Endothelial cell (in vitro differentiated cells): ENCODE measurements at places on chromosomes 11 and 22.

DNA sequence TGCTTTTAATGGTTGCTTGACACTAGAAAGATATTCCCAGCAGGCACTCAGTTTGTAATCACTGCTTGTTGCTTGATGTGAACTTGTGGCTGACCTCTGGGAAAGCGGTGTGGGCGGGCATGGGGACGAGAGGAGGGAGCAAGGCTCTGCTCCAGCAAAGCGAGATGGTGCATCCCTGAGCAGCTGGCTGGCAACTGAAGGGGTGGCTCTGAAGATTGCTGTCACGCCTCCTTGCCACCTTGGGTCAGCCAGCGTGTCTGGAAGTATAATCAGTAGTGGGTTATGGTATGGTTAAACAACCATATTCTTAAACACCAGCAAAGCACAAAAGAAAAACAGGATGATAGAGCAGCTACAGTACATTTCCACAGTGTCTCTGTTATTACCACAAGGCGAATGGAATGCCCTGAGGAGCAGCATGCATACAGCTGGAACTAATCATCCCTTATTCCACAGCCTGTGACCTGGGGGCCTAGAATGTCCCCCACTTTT, 124.5 kb downstream of the TRIM44 start:
- DNase-seq, result no peak
- no peak overlapping the region for H3K27ac ChIP-seq
- H3K4me1 ChIP-seq, result peaks cover 27% of the 10 kb centered on the region
- H3K36me3 ChIP-seq, result peaks cover 1% of the 10 kb centered on the region

- DNase-seq, result no peak
- H3K27ac ChIP-seq, result no peak overlapping the region
- peaks cover 11% of the 10 kb centered on the region for H3K27me3 ChIP-seq
- peaks cover 2% of the 10 kb centered on the region for H3K4me1 ChIP-seq
Measured at GRCh38 chr22:17576470-17576869, 13.2 kb downstream of the SLC25A18 start.

GRCh38 chr11:78801161-78801884, 226.7 kb upstream of the NARS2 start:
- peaks cover 4% of the 10 kb centered on the region for H3K27me3 ChIP-seq
- no peak overlapping the region for H3K4me3 ChIP-seq
- H3K36me3 ChIP-seq, result no peaks in the 10 kb centered on the region

- H3K36me3 ChIP-seq, result no peaks in the 10 kb centered on the region
- no peak for DNase-seq
- H3K27me3 ChIP-seq, result peaks cover 4% of the 10 kb centered on the region
- H3K4me3 ChIP-seq, result no peak overlapping the region
Measured at GRCh38 chr11:33880979-33881378, 10.9 kb downstream of the LMO2 start.

DNA sequence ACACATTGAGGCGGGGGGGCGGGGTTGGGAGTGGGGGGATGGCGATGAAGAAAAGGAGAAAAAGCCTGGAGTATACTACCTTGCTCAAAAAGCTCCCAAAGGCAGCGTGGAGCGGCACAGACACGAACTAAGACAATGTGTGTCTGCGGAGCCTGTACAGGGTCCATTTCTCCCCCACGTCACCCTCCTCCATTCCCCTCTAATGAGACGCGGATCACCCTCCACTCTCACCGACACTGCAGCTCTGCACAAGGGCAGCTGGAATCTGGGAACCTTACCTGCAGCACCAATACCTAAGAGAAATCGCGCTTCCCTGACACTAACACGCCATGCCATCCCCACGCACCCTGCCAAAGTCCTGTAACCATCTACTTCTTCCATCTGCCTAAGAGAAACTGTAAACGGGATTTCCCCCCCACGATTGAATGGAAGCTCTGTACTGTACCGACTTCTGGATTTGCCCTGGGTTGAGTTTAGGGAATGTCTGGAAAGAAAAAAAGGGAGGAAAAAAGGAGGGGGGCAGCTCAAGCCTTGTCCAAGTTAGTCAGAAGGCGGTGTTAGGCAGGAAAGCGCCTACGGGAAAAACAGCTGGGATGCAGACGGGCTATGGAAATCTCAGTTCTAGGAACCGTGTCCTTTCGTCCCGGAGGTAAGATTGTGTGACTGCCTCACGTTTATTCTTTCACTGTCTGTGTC, 125.7 kb upstream of the C11orf58 start:
- peaks cover 35% of the 10 kb centered on the region for H3K4me1 ChIP-seq
- H3K4me3 ChIP-seq, result peak overlapping the region; percentile 89
- no peak overlapping the region for H3K27ac ChIP-seq
- peaks cover 15% of the 10 kb centered on the region for H3K27me3 ChIP-seq
- DNase-seq, result peak; percentile 20

DNA sequence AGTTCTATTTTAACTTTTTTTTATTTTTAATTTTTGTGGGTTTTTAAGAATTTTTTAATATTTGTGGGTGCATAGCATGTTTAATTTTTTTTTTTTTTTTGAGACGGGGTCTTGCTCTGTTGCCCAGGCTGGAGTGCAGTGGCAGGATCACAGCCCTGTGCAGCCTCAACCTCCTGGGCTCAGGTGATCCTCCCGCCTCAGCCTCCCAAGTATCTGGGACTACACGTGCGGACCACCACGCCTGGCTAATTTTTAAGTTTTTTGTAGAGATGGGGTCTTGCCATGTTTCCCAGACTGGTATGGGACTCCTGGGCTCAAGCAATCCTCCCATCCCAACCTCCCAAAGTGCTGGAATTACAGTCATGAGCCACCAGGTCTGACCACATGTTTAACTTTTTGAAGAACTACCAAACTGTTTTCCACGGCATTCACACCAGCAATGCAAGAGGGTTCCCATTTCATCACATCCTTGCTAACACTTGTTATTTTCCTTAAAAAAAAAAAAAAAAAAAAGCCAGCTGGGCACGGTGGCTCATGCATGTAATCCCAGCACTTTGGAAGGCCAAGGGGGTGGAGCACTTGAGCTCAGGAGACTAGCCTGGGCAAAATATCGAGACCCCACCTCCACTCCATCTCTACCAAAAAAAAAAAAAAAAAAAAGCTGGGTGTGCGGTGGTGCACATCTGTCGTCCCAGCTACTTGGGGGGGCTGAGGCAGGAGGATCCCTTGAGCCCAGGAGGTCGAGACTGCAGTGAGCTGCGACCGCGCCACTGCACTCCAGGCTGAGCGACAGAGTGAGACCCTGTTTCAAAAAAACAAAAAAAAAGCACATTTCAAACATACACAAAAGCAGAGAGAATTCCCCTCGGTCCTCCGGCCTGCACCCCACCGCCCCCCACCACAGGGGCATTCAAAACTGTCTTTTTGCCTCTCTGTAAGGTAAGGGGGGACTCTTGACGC, 16.7 kb upstream of the TXNRD2 start:
- H3K36me3 ChIP-seq, result no peaks in the 10 kb centered on the region
- H3K4me3 ChIP-seq, result peak overlapping the region; percentile 63
- DNase-seq, result no peak
- no peaks in the 10 kb centered on the region for H3K27me3 ChIP-seq

DNA sequence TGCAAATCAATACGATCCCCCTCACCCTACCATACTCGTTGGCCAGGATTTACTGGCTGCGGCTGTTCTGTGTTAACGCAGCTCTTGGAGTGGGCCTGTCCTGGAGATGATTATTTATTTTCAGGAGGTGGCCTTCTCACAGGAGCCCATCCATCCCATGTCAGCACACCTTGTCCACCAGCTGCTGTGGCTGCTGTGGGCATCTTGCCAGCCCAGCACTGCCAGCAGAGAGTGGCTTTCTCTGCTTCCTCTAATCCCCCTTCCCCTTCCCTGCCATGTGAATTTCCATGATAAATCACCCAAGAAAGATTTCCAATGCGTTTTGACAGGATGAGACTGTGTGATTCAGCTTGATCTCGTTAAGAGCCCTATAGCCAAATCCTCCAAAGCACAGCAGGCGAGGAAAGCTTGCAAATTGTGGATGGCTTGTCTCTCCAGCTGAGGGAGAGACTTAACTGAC, 309.1 kb upstream of the C11orf87 start:
- H3K27me3 ChIP-seq, result peaks cover 2% of the 10 kb centered on the region
- H3K36me3 ChIP-seq, result no peaks in the 10 kb centered on the region
- H3K4me1 ChIP-seq, result peaks cover 4% of the 10 kb centered on the region
- H3K27ac ChIP-seq, result no peak overlapping the region

GRCh38 chr11:61120706-61121191, 18.5 kb downstream of the CD5 start:
- H3K4me1 ChIP-seq, result peaks cover 4% of the 10 kb centered on the region
- H3K36me3 ChIP-seq, result no peaks in the 10 kb centered on the region
- no peak overlapping the region for H3K27ac ChIP-seq
- DNase-seq, result no peak
- no peak overlapping the region for H3K4me3 ChIP-seq

- peaks cover 39% of the 10 kb centered on the region for H3K4me1 ChIP-seq
- peaks cover 2% of the 10 kb centered on the region for H3K27me3 ChIP-seq
- no peaks in the 10 kb centered on the region for H3K36me3 ChIP-seq
Measured at GRCh38 chr22:37187552-37187890, 526 bp downstream of the C1QTNF6 start.

DNA sequence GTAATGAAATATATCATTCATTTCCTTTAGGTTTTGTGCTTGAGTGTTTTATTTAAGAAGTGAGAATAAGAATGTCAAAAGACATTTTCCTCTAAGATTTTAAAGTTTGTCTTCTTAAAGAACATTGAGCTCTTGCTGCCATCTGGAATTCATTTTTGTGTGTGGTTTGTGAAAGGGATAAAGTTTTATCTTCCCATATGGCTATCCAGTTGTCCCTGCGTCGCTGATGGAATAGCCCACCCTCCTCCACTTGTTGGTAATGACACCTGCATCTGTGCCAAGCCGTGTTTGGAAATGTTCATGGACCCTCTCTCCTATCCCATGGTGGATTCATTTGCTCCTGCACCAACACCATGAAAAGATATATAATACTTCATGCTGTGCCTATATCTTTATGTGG, 901.5 kb downstream of the BRD1 start:
- H3K4me3 ChIP-seq, result no peak overlapping the region
- peaks cover 2% of the 10 kb centered on the region for H3K27me3 ChIP-seq
- no peaks in the 10 kb centered on the region for H3K4me1 ChIP-seq
- H3K36me3 ChIP-seq, result no peaks in the 10 kb centered on the region

DNA sequence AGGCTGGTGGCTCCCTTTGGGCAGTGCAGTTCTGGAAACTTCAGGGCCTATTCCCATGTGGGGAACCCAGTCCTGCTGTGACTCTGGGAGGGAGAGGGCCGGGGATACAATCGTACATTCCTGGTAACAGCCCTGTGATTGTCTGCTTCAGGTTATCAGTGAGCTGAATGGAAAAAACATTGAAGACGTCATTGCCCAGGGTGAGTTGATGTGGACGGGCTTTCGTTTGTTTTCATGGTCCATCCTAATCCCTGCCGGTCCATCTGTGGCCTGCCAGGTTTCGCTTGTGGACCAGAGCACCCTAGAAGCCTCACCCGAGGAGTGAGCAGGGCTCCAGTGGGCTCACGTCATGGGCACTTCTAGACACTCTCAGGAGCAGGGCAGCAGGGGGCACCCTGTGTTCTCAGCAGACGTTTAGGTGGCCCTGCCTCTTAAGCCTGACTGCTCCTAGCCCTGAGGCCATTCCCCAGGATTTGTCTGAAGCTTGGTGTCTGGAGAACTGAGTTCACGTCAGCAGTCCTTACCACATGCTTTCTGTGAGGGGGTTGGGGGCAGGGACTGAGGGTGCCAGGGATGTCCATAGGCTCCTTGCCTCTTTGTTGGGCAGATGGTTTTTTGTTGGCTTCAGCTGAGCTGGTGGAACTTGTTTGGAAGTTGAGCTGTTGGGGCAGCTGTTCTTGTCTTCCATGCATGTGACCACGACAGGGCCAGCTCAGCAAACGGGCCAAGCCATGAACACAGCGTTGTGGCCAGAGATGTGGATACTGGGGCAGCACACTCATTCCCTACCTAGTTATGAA, 1.9 kb downstream of the RPLP2 start:
- no peak for DNase-seq
- H3K36me3 ChIP-seq, result peaks cover 14% of the 10 kb centered on the region
- H3K27ac ChIP-seq, result peak overlapping the region; percentile 72
- peak overlapping the region; percentile 94 for H3K4me3 ChIP-seq

- DNase-seq, result no peak
- no peak overlapping the region for H3K4me3 ChIP-seq
- no peak overlapping the region for H3K27ac ChIP-seq
Measured at GRCh38 chr11:35173616-35174566, 34.9 kb downstream of the CD44 start.

DNA sequence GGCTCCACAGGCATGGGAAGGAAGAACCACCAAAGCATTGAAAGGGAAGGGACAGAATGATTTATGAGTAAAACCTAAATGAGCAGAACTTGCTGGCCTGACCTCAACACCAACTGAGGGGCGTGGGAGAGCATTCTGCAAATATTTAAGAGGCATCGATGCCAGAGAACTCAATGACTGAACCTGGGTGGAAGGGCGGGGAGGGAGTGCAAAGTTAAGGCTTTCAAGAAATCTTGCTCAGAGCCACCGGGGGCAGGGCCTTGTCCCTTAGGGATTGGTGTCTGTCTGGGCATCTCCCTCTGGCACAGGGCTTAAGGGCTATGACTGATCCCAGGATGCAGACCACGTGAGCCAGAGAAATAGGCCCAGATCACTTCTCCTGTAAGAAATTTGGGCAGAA, 137.1 kb downstream of the ADAMTS15 start:
- DNase-seq, result no peak
- H3K27ac ChIP-seq, result no peak overlapping the region
- no peaks in the 10 kb centered on the region for H3K36me3 ChIP-seq

GRCh38 chr11:269146-269890, 8.9 kb upstream of the NLRP6 start:
- no peaks in the 10 kb centered on the region for H3K4me1 ChIP-seq
- peaks cover 7% of the 10 kb centered on the region for H3K36me3 ChIP-seq
- H3K27me3 ChIP-seq, result peaks cover 2% of the 10 kb centered on the region
- no peak overlapping the region for H3K4me3 ChIP-seq
- no peak for DNase-seq

DNA sequence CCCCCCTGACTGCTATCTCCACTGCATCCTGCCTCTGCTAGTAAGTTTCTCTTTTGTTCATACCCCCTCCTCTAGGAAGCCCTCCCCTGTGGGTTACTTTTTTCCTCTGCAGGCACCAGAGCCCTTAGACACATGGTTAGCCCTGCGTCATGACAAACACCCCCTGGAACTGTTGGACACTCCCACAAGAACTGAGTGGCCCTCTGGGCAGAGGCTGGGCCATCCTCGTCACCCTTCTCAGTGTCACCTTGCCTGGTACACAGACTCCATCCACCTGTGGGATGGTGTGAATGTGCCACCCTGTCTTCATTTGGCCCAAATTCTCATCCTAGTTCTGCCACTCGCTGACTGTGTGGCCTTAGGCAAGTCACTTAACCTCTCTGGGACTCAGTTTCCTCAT, 4.1 kb upstream of the RAB3IL1 start:
- no peaks in the 10 kb centered on the region for H3K36me3 ChIP-seq
- H3K4me3 ChIP-seq, result no peak overlapping the region
- H3K4me1 ChIP-seq, result peaks cover 35% of the 10 kb centered on the region
- no peak for DNase-seq
